ENCODE measurements at places on chromosomes 12 and 14. TPM values are rescaled to one million over a fixed set of nuclear protein-coding genes. Genes with fewer than 3 reads are reported as not detected.

Gene GPRC5A
- 2.3 TPM for total RNA-seq

Gene HCAR1
- 1.5 TPM for total RNA-seq

Gene PDE6H
- total RNA-seq: not detected

Gene KRT78
- not detected for total RNA-seq

Gene TULP3
- total RNA-seq: 39.3 TPM

Gene POTEM
- not detected for total RNA-seq

Gene TNFRSF1A
- total RNA-seq: 157 TPM

Gene CMA1
- not detected for total RNA-seq

Gene NRIP2
- total RNA-seq: 0.17 TPM

Gene STON2
- 52.5 TPM for total RNA-seq

Gene KLHL33
- 1.5 TPM for total RNA-seq

Gene SMCO2
- 0.26 TPM for total RNA-seq

Gene PLA2G1B
- not detected for total RNA-seq

Gene GSC
- total RNA-seq: 0.51 TPM

Gene KLRC1
- not detected for total RNA-seq

Gene KLRF1
- not detected for total RNA-seq

Gene KLRD1
- total RNA-seq: 0.17 TPM

Data from fibroblast of lung (primary cell).